ENCODE measurements at places on chromosomes 7 and 10.
A peak's percentile ranks its signal among the peaks of the same experiment; 100 is the strongest.

DNA sequence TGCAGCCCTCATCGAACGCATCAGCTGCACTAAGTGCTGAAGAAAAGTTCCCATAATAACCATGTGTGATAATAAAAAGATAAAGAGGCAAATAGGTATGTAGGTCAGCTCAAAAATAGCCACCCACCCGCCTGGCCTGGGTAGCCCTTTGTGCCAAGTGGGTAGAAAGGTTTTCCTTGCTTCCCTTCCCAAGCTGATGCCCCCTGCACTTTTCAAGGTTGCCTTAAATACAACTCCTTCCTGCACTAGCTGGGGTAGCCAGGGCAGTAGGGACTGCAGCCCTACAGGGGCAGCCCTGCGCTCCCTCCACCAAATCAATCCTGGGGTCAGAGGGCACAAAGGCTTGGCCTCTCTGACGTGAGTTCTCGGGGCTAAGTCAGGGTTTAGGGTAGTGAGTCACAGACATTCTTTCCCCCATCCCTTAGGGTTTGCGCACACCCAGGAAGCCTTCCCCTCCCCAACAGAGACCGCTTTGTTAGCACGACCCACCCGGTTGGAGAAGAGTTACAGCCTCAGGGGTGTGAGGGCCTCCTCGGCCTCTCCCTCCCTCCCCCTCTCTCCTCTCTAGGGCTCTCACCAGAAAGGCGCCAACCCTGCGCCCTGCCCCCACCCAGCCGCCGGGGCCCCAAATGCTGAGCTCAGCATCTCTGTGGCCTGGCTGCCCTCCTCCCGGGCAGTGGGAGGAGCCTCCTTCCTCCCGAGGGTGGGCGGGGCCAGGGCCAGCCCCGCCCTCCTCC is 13.3 kb upstream of the DDIT4 start:
- DNase-seq, result peak; percentile 93

- DNase-seq, result no peak
These were observed 425.7 kb upstream of the NFE2L3 start for GRCh38 chr7:25726170-25726780.

DNA sequence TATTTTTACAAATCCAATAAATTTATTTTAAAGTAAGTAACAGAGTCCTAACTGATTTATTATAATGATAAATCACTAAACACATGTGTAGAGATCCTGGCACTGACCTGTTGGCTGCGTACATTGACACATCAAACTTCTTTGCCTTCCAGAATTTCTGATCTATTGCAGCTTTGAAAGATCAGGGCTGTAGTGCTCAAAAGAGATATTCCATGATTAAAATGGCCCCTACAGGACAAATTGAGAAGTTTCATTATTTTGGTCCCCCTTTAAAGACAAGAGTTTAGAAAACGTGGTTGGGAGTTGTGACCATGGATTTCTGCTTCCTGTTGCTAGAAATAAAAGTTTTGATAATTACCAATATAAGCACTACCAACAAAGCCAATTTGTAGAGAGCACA is 87.7 kb upstream of the PDK4 start:
- no peak for DNase-seq

DNA sequence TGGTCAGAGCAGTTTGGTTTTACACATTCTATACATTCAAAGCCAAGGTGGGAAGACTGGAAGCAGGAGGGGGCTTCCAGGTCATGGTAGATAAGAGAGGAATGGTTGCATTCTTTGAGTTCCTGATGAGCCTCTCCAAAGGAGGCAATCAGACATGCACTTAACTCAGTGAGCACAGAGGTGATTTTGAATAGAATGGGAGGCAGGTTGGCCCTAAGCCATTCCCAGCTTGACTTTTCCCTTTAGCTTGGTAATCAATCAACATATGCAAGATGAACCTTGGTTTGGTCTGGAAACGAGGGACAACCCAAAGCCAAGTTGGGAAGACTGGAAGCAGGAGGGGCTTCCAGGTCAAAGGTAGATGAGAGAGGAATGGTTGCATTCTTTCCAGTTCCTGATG is 31.4 kb downstream of the TCERG1L start:
- DNase-seq, result no peak

DNA sequence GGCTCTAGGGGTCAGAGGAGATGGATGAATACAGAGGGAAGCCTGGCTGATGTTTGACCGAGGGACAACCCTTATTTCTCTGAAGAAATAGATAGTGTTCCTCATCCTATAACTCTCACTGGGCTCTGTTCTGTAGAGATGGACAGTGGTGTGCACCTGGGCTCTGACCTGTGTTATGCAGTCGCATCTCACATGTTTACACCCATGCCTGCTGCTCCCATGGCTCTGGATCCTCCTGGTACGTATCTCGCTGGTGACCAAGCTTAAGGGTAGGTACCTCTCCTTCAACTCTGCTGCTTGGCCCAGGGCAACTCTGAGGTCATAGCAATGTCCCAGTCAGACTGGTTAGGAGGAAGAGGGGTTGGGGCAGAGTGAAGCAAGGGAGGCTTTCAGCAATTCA is 42.8 kb downstream of the ADRA2A start:
- DNase-seq, result no peak

DNA sequence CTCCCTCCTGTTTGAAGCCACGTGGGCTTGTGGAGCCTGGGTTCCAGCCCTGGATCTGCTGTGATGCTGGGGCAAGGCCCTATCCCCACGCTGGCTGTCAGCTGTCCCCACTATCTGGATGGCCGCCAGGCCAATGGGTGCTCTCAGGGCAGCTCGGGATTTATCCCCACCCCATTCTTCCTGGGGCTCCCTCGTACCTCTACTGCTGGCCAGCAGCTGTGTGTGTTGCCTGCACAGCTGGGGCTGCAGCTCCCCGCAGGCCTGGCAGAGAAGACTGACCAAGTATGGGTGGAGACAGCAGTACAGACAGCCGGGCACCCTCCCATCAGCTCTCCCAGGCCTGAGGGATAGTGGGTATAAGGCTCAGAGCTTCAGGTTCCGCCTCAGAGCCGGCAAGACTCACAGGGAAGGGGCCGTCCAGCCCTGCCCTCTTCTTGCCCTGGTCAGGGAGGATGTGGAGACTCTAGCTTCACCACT is 13.6 kb downstream of the CLIP2 start:
- no peak for DNase-seq

DNA sequence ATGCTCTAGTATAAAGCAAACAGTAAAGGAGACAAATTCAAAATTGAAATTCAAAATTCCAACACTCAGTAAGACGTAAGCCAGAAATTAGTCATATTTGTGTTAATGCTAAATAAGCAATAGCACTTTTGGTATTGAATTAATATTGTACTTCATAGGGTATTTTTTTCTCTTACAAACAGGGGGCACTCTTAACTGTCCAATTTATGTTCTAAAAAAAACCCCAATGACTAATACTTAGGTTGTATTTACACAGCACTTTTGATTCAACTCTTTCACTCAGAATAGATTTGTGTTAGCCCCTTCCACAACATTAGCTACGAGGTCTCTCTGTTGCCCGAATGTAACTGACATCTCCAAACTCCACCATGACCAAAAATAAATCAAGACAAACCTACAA is 284.9 kb upstream of the COBL start:
- no peak for DNase-seq

DNA sequence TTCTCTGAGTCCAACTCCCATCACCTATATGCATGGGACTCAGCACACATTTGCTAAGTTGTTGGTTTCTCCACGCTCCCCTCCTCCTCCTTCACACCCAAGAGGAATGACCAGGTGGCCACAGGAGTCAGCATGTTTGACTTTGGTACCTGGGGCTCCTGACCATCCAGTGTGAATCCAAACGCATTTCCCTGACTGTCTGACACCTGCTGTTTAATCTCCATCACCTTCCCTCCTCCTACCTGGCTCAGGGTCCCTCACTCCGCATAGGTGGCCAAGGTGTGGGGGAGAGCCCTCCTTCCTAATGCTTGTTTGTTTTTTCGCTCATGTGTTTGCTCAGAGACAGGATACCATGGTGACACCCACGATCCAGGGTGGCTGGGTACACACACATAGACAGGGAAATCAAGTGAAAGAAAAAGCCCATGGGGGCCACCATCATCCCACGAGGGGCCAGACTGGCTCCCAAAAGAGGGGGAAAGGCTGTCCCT is 194.9 kb downstream of the KCNMA1 start:
- no peak for DNase-seq

- no peak for DNase-seq
These were observed 1.3 kb downstream of the ANKRD16 start for GRCh38 chr10:5888351-5888750.

- peak; percentile 4 for DNase-seq
These were observed 6.3 kb downstream of the LIPF start for GRCh38 chr10:88670497-88670896.

GRCh38 chr10:125035136-125035535 is 93.2 kb downstream of the ZRANB1 start:
- no peak for DNase-seq

- DNase-seq, result no peak
These were observed 160.4 kb upstream of the PFKP start for GRCh38 chr10:2906974-2907373.

GRCh38 chr10:22341190-22341925 is 3.9 kb upstream of the SPAG6 start:
- no peak for DNase-seq

- no peak for DNase-seq
These were observed 66.9 kb downstream of the PTPRE start for GRCh38 chr10:127973791-127974311.

GRCh38 chr10:113681533-113682470 is 2.1 kb downstream of the CASP7 start:
- DNase-seq, result peak; percentile 14

DNA sequence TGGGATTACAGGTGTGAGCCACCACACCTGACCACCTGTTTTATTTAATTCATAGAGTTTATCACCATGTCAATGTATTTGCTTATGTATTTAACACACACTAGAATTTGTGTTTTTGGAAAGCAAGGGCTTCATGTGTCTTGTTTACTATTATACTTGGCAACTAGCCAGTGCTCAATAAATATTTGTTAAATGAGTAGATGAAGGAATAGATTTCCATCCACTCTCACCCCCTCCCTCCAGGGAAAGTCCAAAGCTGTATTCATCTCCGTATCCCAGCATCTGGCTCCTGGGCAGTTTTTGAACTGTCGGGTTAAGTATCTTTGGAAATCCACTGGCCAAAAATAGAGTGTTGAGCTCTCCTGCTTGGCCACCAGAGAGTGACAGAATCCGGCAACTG is 4.6 kb upstream of the RADIL start:
- no peak for DNase-seq

- no peak for DNase-seq
These were observed 4.2 kb upstream of the PRAP1 start for GRCh38 chr10:133342942-133343341.

DNA sequence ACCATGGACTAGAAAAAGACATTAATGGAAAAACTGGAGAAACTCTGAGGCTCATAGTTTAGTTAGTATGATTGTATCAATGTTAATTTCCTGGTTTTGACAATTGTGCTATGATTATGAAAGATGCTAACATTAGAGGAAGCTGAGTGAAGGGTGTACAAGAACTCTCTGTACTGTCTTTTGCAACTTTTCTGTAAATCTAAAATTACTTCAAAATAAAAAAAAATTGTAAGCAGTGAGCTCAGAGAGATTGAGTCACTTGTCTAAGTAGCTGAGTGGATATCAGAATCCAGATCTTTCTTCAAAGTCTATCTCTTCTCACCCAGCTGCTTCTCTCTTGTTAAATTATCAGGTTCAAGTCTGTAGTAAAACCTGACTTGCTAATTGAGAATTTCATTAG is 181.1 kb downstream of the PLCE1 start:
- DNase-seq, result no peak

GRCh38 chr10:102941401-102941800 is 23.3 kb downstream of the CNNM2 start:
- DNase-seq, result no peak

GRCh38 chr7:123028339-123028738 is 32.8 kb upstream of the TAS2R16 start:
- DNase-seq, result no peak

DNA sequence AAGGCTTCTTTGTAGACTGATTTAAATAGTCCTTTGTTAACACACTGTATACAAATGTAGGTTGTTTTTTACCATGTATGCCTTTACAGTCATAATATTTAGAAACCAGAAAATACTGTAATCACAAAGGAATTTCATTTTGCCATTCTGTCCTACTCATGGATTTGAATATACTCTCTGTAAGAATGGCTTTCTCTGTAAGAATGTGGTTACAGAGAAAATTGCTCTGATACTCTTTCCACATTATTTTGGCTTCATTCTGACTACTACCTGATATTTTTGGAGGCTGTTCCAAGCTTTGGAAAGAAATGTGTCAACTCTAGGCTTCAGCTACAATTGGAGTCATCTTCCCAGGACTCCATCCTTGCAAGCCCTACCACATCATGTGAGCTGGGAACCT is 23.5 kb downstream of the CH25H start:
- no peak for DNase-seq

DNA sequence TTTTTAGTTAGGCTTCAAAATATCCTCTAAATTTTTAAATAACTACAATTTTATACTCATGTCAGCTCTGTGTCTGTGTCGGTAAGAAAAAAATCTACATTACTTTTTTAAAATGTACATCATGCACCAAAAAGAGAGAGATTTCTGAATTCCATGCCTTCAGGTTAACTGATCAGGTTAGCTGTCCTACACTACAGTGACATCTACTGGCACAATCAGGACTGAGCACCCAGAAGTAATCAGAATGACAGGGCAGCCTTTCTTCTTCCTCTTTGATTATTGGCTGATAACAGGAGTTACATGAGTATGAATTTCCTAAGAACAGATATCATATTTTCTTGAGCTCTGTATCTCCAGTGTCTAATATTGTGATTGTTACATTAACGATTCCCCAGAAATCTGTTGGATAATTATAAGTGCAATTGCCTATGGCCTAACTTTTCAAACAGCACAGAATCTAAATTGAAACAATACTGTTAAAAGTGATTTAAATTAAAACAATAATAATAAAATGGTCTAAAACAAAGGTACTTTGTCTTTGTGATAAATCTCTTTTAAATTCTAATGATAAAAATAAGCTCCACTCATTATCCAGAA is 41.8 kb upstream of the HYCC1 start:
- DNase-seq, result peak; percentile 47

DNA sequence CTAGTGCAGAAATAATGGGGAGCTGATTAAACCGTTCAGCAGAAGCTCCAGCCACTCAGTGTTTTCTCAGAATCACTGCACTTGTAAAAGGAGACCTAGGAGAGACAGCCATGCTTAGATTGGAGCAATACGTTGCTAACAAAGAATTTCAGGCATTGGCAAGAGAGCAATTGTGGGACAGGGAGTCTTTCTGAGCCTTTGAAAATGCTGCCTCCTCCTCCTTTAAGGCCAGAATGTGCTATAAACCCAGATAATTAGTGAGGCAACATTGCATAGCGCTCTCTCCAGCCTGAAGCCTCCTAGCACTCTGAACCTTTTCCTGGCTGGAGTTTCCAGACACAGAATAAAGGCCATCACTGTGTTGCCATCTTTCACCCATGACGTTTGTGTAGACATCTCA is 18.5 kb upstream of the PTPRN2 start:
- no peak for DNase-seq

DNA sequence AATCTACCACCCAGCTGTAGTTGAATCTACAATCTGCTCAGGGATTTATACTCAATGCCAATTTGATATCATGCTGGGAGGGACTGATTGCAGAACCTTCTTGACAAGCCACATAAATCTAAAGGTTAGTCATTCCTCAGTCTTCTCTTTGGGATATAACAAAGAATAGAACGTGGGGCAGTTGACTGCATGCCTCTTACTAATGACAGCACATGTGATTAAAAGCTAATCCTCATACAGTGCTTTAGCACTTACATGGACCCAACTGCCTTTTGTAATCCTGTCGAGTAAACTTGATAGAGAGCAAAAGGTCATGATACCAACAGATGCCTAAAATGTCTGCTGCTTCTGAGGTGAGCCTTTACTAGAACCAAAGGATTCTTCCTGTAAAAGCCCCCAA is 12.3 kb downstream of the KLHL7 start:
- DNase-seq, result no peak
